ENCODE measurements at places on chromosomes 2 and 18. TPM values are rescaled to one million over a fixed set of nuclear protein-coding genes. Genes with fewer than 3 reads are reported as not detected.

LOXHD1 gene
- 0.05 TPM for total RNA-seq

SKOR2 gene
- not detected for total RNA-seq

CHRNA1 gene
- 0.51 TPM for total RNA-seq

TWIST2 gene
- not detected for total RNA-seq

Measured in dermis blood vessel endothelial cell (primary cell).